Lung microvascular endothelial cell (primary cell): ENCODE measurements at places on chromosomes 6 and 20. TPM values are rescaled to one million over a fixed set of nuclear protein-coding genes. Genes with fewer than 3 reads are reported as not detected.

Gene INSM1
- not detected in 2 replicates for total RNA-seq

GRCh38 chr6:14128012-14128411, 10.4 kb downstream of the CD83 start:
- DNase-seq, result no peak

- peak; percentile 89 for DNase-seq
Observed at GRCh38 chr20:59157961-59158541, 5.6 kb upstream of the ZNF831 start.

- DNase-seq, result no peak
Observed at GRCh38 chr6:6834356-6835222, 246.1 kb downstream of the LY86 start.
